ENCODE measurements at places on chromosomes 11 and 22.

GRCh38 chr11:85941380-85941973 lies 86.3 kb downstream of the CCDC83 start:
- peak; percentile 68 for DNase-seq

GRCh38 chr11:123145220-123145619 lies 49.8 kb downstream of the CLMP start:
- DNase-seq, result peak; percentile 94

GRCh38 chr22:23533771-23534191 lies 46.3 kb downstream of the IGLL1 start:
- DNase-seq, result no peak

DNA sequence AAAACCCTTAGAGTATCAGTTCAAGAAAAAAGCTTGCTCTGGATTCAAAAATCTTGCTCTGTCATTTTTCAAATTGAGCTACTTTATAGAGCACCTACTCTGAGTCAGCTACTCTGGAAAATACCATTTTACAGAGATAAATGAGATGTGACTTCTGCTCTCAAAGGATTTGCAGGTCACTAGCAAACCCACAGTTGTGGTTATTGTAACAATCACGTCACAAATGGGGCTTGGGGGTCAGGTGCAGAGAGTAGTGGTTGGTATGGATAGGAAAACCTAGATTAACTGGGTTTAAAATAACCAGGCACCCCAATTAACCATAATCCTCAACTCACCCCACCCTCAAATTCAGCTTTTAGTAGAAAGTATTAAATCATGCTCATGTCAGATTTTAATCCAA lies 52.3 kb downstream of the MSANTD4 start:
- DNase-seq, result no peak

- DNase-seq, result peak; percentile 17
These were observed 21.8 kb upstream of the SLC22A24 start for GRCh38 chr11:63165706-63166310.

DNA sequence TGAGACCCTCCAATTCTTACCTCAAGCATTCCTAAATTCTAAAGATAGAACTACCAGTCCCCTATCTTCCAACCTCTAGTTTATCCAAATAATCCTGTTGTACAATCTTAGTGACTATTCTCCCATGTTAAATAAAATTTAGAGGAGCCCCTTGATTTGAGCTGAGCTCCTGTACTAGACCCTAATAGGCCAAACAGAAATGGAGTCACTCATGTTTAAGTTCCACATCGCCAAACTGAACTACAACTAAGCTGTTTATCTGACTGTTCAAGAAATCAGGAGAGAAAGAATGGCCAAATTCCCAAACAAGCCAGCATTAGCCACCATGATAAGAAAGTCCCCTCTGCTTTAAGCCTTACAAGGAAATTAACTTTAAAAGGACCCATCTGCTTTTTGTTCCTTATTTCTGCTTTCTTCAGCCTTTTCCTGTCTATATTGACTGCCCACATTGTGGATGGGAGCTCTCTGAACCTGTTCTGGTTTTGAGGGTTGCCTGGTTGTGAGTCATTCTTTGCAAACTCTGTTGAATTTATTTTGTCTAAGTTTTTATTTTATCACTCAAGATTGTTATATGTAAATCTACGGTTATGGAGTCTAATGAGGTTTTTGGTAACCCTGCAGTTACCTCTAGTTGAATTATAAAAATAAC lies 90.4 kb downstream of the TTC28 start:
- DNase-seq, result no peak

DNA sequence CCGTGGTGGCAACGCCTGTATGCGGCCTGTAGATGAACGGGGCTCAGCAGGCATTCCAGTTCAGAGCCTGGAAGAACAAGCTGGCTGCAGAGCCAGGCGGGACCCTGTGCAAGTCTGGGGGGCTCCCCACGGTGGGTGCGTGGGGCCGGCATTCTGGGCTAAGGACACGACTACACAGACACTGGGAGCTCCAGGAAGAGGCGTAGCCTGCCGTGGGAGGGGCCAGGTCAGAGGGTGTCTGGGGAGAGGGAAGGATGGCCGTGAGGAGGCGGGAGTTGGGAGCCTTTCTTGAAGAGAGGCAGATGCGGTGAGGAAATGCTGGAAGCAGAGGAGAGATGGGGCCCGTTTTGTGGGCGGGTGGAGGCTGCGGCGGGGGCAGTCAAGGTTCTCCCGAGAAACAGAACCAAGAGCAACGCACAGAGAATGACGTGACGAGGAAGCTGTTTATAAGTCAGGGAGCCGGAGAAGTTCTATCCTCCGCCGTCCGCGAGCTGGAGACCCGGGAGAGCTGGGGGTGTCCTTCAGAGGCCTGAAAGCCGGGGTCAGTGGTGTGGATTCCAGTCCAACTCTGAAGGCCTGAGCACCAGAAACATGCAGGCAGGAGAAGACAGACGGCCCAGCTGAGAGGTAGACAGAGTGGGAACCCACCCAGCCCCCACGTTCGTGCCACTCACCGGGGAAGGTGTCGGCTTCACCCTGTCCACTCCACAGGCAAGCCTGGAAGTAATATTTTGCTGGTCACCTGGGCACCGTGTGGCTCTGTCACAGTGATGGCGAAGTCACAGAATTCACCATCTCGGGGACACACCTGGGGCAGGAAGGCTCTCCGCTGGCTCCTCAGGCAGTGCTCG lies 529.6 kb downstream of the BRD1 start:
- no peak for DNase-seq

GRCh38 chr11:76825726-76826396 lies 34.9 kb upstream of the ACER3 start:
- DNase-seq, result no peak

GRCh38 chr11:83275888-83276641 lies 10.1 kb downstream of the CCDC90B start:
- no peak for DNase-seq

- no peak for DNase-seq
These were observed 255.1 kb upstream of the B3GAT1 start for GRCh38 chr11:134667175-134667500.

DNA sequence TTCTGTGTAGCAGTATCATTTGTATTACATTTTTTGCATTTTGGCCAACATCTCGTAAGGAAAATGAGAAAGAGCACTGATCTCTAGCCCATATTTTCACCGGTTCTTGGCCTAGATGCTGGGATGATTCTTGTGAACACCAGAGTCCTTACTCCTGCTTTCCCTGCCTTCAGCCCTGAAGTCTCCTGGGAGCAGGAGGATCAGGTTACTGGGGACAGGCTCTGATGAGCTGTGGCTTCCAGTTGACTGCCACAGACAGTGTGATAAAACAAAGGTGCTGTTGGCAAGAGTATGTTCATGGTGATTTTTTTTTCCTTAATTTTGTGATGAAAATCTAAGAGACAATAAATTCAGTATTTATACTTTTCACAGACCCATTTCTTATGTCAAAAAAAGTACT lies 34.2 kb upstream of the ADSL start:
- DNase-seq, result no peak

GRCh38 chr11:3060436-3061025 lies 3.3 kb upstream of the CARS1 start:
- DNase-seq, result no peak

DNA sequence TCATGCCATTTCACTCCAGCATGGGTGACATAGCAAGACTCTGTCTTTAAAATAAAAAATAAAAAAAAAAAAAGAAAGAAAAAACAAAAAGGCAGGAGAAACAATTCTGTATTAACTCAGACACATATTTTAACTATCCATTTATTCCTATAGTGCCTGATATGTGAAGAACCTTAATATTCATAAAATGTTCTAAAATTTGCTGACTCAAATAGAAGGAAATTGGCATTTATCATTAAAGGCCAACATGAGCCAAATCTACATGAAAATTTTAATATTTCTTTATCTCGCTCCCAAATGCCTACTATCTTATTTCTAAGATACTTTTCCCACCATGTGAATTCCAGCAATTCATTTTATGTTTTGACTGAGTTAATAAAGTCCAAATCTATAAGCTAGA lies 18.9 kb downstream of the PITPNB start:
- no peak for DNase-seq

Data from RPMI7951 (cell line).